Lower leg skin (tissue), 4 donors: ENCODE measurements at places on chromosomes 16 and 17. TPM values are rescaled to one million over a fixed set of nuclear protein-coding genes. Genes with fewer than 3 reads are reported as not detected.

Gene CDK5R1
- 3.3 TPM for total RNA-seq

Gene PLA2G10
- total RNA-seq, result not detected

Gene CFAP52
- not detected for total RNA-seq

Gene NTN1
- 11.6 TPM for total RNA-seq

Gene CEP295NL
- total RNA-seq, result 2.9 TPM

Gene FSCN2
- total RNA-seq, result 1.8 TPM

Gene CPHXL2
- not detected for total RNA-seq

Gene CETP
- total RNA-seq, result not detected

Gene WFDC1
- not detected for total RNA-seq

Gene SLC12A3
- total RNA-seq, result not detected

Gene TEX19
- total RNA-seq, result not detected

Gene KRT24
- not detected for total RNA-seq

Gene ZFP3
- total RNA-seq, result 4.6 TPM

Gene CBX8
- total RNA-seq, result 1.9 TPM

Gene CA7
- not detected for total RNA-seq

Gene POLG2
- 2.7 TPM for total RNA-seq

Gene XYLT1
- 20.0 TPM for total RNA-seq

Gene HOXB9
- not detected for total RNA-seq

Gene ENGASE
- total RNA-seq, result 16.6 TPM

Gene SOX8
- 27.7 TPM for total RNA-seq

Gene ZNRF1
- total RNA-seq, result 28.6 TPM

Gene PRSS22
- 6.7 TPM for total RNA-seq

Gene PLEKHH3
- 36.1 TPM for total RNA-seq

Gene SCGB1C2
- not detected for total RNA-seq

Gene NACA2
- total RNA-seq, result not detected

Gene PRSS8
- 147 TPM for total RNA-seq

Gene ZP2
- total RNA-seq, result not detected

Gene RPS15A
- 1,497 TPM for total RNA-seq

Gene DUS2
- 13.7 TPM for total RNA-seq

Gene TPSG1
- total RNA-seq, result not detected

Gene CACNG5
- not detected for total RNA-seq

Gene UMOD
- total RNA-seq, result not detected

Gene BICDL2
- 87.2 TPM for total RNA-seq

Gene KRTAP1-5
- total RNA-seq, result not detected

Gene TBC1D3I
- total RNA-seq, result 1.5 TPM

Gene SPATA22
- total RNA-seq, result 1.6 TPM

Gene AKAP1
- total RNA-seq, result 54.2 TPM

Gene KRT36
- total RNA-seq, result 0.97 TPM

Gene LPCAT2
- 16.9 TPM for total RNA-seq

Gene PABPN1L
- not detected for total RNA-seq

Gene XAF1
- total RNA-seq, result 7.2 TPM

Gene FA2H
- total RNA-seq, result 9.0 TPM

Gene MAPT
- total RNA-seq, result 7.6 TPM

Gene FOXJ1
- total RNA-seq, result 1.7 TPM
